ENCODE measurements at places on chromosomes 2 and 18.

- no peak for DNase-seq
Observed at GRCh38 chr18:37449618-37450017, 116.0 kb downstream of the CELF4 start.

DNA sequence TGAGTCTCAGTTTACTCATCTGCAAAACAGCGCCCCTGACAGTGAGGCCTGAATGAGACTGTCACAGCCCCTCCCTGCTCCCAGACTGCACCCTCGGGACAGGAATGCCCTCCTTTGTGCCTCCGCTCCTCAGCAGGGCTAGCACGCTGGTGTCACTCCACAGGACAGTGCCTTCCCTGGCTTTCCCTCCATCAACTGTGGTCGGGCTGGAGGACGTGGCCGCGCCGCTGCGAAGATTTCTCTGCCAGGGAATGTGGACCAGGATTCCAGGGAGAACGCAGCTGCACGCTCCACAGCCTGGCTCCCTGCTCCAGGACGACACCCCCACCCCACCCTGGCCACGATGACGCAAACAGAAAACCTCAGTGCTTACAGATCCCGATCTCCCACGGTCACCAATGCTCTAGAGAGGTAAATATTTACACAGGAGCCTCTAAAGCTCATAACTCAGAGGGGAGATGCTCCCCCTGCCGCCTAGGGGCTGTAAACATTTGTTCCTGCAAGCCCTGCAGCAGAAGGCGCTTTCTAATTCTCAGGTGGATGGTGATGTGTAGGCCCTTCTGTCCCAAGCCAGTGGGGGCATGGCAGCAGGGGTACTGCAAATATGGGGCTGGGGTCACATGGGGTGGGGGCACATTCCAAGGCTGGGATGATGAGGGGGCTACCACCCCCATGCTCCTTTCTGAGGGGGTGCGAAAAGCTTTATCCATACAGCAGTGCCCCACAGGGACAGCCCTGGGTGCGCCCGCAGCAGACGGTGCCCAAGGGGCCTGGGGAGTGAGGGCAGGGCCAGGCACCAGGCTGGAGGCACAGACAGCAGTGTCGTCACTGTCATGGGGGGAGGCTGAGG, 12.4 kb downstream of the HS6ST1 start:
- no peak for DNase-seq

- peak; percentile 32 for DNase-seq
Observed at GRCh38 chr2:239602290-239603282, 201.8 kb upstream of the HDAC4 start.

DNA sequence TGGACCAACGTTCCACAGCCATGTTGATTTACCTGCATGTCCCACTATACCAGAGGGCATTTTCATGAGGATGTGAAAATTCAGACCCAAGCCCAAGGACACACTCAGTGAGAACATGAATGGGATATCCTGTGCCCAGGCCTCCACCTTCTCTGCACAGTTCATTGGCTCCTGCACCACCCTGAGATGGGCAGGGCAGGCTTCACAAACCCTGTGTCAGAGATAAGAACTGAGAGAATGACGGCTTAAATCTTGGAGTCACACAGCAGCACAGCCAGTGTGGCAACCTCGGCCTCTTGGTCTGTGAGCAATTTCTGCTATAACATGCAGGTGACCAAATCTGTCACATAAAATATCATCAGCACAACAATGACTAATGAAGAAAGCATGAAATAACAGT, 71.9 kb downstream of the UXS1 start:
- no peak for DNase-seq

- no peak for DNase-seq
Observed at GRCh38 chr2:23769364-23769763, 157.6 kb downstream of the ATAD2B start.
